ENCODE measurements at places on chromosomes 5 and 9. TPM values are rescaled to one million over a fixed set of nuclear protein-coding genes. Genes with fewer than 3 reads are reported as not detected.

DNA sequence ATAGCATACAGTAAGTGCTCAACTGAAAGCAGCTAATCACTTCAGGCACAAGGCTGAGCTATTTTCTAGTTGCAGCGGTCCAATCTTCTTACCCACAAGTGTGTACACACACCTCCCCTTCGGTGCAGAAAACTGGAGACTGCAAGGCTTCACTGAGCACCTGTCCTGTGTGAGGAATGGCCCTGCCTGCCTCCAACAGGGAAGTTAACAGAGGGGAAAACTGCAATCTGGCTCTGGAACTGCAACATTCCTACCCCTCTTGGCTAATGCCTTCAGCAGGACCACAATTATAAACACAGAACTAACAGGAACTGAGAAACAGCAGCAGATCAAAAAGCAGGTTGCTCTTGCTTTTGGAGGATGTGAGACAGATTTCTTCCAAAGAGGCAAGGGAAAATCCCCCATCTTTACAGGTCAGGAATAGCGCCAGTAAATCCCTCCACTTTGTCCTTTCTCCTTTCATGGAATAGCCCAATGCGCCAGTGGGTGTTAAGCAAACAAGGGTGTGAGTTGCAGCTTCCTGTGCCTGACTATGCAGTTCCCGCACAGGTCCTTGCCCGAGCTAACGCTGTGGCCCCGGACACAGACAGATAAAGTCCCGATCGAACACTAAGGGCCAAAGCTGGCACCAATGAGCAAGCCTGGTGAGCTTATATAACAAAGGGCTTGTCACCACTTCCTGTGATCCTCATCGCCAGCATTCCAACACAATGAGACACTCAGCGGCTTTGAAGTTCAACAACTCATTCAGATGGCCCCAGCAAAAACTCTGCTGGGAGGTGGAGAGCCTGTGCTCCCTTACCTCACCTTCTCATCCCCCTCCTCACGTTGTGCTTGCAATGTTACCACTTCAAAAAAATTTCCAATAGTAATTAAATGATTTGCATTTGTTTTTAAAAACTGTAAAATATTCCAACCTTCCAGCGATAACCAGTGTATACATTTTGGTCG is 21.5 kb downstream of the SHB start:
- peak; percentile 24 for DNase-seq

DNA sequence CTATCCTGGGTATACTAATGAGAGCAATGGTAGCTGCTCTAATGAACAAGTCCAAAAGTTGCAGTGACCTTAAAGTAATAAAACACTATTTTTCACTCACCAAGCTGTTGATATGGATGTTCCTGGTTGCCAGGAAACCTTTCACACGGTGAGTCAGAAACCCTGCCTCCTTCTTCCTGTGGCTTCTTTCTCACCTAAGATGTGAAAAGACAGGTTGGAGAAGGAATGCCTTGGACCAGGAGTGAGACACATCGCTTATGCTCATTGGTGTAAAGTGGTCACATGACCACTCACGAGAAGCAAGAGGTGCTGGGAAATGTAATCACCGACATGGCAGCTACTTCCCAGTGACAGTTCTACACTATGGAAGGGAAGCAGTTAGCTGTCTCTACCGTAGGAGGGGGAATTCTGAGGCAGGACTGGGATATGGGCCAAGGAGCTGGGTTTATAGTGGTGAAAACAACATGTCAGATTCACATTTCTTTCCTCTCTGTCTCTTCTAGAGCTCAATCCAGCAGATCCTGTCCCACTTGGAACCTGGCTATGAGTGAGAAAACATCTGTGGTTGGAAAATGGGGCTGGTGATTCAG is 320.4 kb upstream of the KLF4 start:
- no peak for DNase-seq

The C5orf47 gene
- 0.16 TPM for total RNA-seq

DNA sequence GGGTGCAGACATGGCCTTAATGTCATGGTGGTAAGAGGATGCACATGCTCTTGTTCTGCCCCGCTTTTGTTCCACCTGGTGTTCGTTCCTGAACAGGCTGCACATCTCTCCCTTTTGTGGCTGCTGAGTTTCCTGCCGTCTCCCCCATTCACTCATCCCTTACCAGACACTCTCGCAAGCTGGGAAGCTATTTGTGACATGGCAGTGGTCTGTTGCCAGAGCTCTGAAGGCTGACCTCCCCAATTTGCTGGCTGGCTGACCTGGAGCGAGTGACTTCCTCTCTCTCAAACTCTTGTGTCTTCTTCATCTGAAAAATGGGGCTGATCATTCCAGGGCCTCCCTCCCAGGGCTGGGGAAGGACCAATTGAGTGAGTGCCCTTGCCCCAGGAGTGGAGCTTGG is 35.9 kb downstream of the HRH2 start:
- DNase-seq = no peak

DNA sequence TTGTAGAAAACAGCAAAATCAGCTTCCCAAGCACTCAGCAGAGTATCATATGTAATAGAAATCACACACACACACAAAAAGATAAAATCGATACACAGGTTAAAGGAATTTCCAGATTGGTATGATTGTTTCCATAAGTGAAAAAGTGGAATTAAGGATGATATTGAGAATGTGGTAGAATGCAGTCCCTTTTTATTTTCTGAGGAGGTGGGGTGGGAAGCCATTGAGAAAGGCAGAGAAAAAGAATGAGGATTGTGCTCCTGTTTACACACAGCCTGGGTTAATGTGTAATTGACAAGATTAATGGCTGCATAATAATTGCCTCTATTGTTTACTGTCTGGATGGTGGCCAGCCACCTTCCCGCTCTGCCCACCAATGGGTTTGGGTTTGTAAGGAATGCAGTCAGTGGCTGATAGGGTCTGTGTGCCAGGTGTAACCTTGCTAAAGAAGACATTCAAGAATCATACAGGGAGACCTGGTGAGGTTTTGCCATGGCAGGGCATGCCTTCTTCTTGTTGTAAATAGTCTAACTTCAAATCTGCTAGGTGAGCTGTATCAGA is 177.2 kb upstream of the MAP3K1 start:
- no peak for DNase-seq

The SLC1A1 gene
- 54.7 TPM for total RNA-seq

GRCh38 chr9:32941701-32942100 is 59.7 kb downstream of the APTX start:
- no peak for DNase-seq

DNA sequence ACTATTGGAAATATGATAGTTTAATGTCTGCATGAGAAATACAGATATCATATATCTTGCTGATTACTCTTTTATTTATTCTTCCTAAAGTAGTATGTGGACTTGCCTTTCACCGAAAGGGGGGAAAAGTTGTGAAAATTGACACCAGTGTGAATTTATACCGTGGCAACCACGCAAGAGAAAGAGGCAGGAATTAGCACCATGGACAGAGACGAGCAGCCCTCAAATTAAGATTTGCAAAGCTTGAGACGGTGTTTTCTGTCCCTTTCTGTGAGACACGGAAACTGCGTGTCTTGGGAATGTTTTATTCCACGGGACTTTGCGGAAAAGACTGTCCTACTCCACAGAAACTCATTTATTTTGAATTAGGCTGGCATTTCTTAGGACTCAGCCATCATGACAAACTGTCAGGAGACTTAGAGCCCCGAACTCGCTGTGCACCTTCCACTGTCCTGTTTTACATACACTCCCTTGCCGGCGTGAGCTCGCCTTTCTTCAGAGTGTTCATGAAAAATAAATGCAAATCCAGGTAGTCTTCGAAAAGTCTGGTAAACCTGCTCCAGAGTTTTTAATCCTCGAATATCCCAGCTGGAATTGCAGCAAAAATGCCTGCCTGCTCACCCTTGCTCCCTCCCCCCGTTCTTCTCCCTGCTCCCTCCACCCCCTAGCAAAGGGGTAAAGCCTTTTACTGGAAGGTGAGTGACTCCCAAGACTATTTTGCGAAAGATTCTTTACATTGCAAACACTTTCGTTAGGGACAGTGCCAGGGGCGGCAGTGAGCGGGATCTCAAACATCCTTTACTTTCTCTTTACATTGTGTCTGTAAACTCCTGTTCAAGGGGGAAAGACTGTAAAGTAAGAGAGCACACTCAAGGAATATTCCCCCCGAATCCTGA is 3.8 kb upstream of the ELAVL2 start:
- DNase-seq = no peak

DNA sequence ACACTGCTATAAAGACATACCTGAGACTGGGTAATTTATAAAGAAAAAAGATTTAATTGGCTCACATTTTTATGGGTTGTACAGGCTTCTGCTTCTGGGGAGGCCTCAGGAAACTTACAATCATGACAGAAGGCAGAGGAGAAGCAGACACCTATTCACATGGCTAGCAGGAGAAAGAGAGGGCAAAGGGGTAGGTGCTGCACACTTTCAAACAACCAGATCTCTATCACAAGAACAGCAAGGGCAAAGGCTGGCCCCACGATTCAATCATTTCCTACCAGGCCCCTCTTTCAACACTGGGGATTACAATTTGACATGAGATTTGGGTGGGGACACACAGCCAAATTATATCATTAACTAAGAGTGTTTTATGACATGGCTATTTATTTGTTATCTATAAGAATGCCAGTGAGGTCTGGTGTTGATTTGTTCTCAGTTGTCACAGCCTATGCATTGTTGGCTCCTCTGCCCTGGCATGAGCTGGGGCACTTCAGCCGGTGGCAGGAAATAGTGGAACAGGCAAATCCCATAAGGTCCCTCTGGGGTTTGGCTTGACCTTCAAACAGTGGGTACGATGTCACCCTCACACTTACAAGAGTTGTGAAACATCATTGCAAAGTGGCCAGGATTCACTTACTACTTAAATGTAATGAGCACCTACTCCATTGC is 44.1 kb downstream of the SPARC start:
- DNase-seq = no peak

GRCh38 chr5:37770786-37771185 is 69.1 kb downstream of the GDNF start:
- no peak for DNase-seq

DNA sequence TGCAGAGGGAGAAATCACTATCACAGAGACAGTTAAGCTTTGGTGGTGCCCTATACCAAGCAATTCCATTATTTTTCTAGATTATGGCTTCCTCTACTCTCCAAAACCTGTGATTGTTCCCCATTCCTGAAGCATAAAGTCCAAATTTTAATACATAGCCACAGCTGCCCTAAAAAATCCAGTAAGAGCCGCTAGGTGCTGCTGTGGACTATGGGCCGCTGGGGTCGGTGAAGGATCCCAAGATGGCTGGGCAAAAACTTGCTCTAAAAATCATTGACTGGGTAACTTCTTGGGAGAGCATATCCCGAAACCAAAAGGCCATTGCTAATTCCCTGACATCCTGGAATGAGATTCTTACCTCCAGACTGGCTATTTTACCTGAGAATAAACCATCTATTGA is 245.3 kb downstream of the NFIB start:
- no peak for DNase-seq

The LMBRD2 gene
- total RNA-seq = 85.8 TPM

GRCh38 chr9:135365013-135365768 is 114.4 kb upstream of the PPP1R26 start:
- no peak for DNase-seq

The C5orf58 gene
- total RNA-seq = not detected

The NR2F1-AS1 gene
- 109 TPM for total RNA-seq

- DNase-seq = no peak
Measured at GRCh38 chr5:2864515-2865105, 113.1 kb upstream of the IRX2 start.

The OLFM1 gene
- 77.8 TPM for total RNA-seq

DNA sequence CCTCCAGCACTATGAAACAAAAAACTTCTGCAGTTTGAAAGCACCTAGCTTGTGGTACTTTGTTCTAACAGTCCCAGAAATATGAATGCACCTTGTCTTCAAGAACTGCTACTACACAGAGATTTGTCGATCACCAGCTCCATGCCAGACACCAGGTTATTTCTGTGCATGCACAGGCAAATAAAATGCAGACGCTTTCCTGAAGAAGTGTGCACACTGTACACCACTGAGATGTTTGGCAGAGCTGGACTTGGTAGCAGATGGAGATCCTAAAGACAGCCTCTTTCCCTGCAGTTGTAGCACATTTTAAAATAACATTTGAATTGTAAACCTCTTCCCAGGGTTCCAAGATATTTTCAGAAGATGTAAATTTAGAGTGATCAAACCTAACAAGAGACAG is 730.0 kb downstream of the MTRR start:
- DNase-seq = peak; percentile 30

- no peak for DNase-seq
Measured at GRCh38 chr5:37014321-37014720, 137.8 kb downstream of the NIPBL start.

DNA sequence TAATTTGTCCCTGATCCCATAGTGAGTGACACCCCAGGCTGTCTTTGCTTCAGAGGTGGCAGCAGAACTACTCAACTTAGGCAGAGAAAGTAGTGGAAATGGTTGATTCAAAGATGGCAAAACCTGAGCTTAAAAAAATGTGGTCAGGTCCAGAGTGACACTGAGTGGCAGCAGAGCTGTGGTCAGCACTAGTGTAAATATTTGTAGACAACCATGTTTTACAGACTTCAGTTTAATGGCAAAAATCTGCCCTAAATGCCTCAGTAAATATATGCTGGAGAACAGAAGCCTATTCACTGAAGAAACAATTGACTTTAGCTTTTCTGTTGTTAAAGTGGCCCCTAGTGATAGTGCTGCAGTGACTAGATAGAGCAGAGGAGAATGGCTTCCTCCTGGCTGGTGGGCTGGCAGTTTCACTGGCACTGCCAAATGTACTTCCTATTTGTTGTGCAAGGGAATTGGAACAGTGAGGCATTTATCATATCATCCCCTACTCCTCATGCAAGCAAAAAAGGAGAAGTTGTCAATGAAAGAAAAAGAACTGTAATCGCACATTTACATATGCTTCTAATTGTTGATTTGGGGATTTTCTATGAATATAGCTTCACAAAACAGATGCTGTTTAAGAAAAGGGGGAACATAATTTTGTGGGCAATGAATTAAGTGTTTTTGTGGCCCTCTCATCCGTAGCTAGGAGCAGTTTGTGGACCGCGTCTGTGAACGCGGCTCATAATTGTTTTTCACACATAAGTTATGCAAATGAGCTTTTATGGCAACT is 12.0 kb downstream of the PBX3 start:
- DNase-seq = no peak

DNA sequence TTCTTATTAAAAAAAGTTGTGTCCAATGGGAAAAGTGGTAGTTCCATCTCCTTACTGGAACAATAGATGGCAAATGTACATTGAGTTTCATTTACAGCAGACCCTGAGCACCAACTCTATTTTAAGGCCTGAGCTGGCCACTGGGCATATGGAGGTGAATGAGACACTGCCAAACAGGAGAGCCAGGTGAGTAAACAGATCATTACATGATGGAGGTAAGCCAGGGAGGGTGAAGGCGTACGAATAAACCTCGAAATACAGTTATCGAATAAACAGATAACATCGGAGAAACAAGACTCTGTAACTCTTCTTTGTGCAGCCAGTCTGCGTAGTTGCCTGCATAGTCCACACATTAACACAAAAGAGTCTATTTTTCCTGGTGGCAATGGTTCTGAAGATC is 446.4 kb upstream of the KLF4 start:
- DNase-seq = no peak

GRCh38 chr9:128798896-128799295 is 11.8 kb downstream of the TBC1D13 start:
- DNase-seq = no peak

- DNase-seq = no peak
Measured at GRCh38 chr5:168948746-168949145, 352.2 kb downstream of the SLIT3 start.

The SLC6A18 gene
- not detected for total RNA-seq

The SHC3 gene
- total RNA-seq = 51.5 TPM

The PCDHA10 gene
- 20.3 TPM for total RNA-seq

The FOXD4L5 gene
- total RNA-seq = 0.47 TPM

- DNase-seq = no peak
Measured at GRCh38 chr9:127370672-127371648, 26.0 kb upstream of the SLC2A8 start.

The RBM18 gene
- 18.1 TPM for total RNA-seq

The ABO gene
- under 0.01 TPM for total RNA-seq

Data from occipital lobe (tissue), 3 donors.